Renal cortical epithelial cell (primary cell): ENCODE measurements at places on chromosomes 1 and 21. TPM values are rescaled to one million over a fixed set of nuclear protein-coding genes. Genes with fewer than 3 reads are reported as not detected.

OR2T2 gene
- total RNA-seq, result not detected in 2 replicates

S100A8 gene
- not detected in 2 replicates for total RNA-seq

REN gene
- total RNA-seq, result not detected in 2 replicates

TENT5C gene
- total RNA-seq, result 0.17 and 2.1 TPM in 2 replicates

HFM1 gene
- 0.35 and 0.65 TPM in 2 replicates for total RNA-seq

KRTAP12-4 gene
- not detected in 2 replicates for total RNA-seq
